ENCODE measurements at places on chromosomes 3 and 15. TPM values are rescaled to one million over a fixed set of nuclear protein-coding genes. Genes with fewer than 3 reads are reported as not detected.

DNA sequence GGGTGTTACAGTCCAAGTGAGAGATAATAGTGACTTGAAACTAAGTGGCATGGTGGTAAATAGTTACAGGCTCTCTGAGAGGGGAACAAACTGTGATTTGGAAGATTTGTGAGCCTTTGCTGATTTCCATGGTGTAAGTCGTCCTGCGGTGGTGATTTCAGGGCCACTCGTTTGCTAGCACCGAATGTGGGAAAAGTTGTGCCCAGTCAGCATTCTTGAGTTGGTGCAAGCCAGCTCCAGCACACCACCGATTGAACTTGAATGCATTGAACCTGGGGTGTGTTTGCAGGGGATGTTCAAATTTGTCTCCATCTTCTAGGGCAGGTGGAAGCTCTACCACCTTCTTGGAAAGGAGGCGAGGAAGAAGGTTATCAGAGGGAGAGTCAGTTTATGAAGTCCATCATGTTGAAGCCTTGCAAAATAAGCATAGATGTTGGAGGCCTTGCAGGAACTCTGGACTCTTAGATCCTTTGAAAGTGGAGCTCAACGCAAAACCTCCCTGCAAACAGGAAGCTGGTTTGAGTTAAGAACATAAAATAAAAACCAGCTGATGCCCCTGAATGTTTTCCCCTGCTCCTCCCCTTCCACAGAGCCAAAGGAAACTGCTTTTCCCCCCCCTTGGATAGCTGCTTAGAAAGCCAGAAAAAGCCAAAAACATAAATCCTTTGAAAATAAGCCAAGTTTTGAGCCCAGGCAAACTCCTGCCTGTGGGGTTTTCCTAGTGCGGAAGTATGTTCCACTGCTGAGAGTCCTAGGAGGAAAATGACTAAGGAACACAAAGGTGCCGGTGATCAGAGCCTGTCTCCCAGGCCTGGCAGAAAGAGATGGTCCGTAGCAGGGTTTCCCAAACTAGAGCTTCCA lies 21.9 kb downstream of the MAPKBP1 start:
- ATAC-seq = peak; percentile 53

The BHLHE40 gene
- total RNA-seq = 266 TPM

- ATAC-seq = peak; percentile 42
These were observed 41.9 kb downstream of the NDUFB4 start for GRCh38 chr3:120637851-120638559.

The CAND2 gene
- 1.1 TPM for total RNA-seq

The MYO5C gene
- total RNA-seq = 19.7 TPM

The SLC15A2 gene
- 3.8 TPM for total RNA-seq

DNA sequence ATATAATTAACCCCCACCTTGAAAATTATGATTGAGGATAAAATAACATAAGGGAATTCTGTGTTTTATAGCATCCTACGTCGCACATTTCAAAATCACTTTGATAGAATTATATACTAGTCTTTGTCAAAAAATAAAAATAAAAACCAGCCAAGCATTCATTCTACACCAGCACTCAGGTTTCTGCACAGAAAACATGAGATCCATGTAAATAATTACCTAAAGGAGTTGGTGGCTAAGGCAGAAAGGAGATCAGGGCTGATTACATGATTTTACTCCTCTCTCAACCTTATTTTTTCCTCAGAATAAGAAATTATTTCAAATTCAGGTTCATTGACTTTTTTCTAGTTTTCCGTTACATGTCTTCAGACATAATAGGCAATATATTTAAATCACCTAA lies 194.5 kb downstream of the PLCH1 start:
- no peak for ATAC-seq

DNA sequence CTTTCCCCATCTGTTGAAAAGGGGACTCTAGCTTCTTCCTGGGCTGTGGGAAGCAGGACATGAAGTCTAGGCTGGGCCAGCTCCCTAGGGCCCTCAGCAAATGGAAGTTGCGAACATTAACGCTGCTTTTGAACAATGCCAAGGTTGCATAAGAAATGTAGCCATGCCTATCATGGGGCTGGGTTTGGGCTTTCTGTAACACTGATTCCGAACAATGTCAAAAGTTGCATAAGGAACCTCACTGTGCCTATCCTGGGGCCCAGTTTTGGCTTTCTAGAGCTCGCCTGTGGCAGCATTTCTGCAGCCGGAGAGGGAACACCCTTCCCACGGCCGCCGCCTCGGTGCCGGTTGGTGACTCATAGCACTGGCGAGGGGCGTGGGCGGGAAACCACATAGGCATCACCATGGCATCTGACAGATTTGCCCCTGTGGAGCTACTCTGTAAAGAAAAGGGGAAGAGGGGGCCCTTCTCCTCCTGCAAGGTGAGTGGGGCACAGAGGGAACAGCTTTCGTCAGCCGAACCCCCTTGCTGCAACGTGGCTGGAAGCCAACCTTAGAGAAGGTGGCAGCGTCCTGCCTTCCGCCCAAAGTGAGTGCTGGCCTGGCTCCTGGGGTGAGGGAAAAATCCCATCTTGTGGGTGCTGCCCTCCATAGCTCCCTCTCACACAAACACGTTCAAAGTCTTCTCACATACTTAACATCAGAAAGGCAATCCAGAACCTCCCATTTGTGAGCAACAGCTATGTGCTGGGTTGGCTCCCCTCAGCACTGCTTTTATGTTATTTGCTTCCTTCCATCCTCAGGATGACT lies 46.6 kb upstream of the ATP2B2 start:
- peak; percentile 93 for ATAC-seq

The DUT gene
- total RNA-seq = 68.7 TPM

- ATAC-seq = no peak
These were observed at the start of gene GDPGP1 for GRCh38 chr15:90234096-90234988. Gene GDPGP1 (plus strand): TSS chr15:90234209. CDS start chr15:90240909, 6,700 bp downstream.

DNA sequence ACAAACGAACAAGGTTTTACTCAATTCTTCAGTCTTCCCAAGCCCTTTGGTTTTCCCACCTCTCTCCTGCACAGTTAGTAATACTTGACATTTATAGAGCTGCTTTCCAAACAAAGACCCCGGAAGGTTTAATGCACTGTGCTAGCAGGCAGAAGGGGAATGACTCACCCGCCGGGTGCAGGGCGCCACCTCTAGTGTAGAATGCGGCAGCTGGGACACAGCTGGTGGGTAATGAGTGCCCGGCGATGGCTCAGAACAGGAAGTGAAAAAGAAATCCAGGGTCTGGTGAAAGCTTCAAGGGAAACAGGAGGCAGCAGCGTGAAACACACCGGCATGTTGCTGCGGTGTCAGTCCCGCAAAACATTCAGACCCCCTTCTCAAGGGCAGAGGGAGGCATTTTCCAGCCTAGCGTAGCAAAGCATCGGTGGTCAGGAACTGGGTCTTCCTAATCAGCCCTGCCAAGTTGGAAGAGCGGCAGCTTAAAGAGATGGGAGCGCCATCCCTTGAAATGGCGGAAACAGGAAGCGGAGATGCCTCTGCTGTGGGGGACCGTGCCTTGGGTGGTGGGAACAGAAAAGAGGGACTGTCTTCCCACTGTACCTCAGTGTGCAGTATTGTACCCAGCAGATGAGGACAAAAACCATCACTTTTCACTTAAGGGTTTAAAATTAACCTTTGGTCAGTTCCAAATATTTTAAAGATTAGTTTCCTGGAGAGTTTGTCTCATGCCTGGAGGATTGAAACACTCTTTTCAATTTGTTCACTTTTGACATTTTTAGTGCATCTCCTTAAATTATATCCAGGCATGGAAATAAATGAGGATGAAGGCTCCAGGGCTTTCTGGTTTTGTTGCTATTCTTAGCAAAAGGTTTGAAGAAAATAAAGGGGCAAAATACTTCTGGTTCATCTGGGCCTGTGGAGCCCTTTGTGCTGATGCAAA lies 160.7 kb upstream of the MCTP2 start:
- peak; percentile 31 for ATAC-seq

GRCh38 chr15:99718421-99718820 lies 14.8 kb downstream of the LYSMD4 start:
- ATAC-seq = no peak

- ATAC-seq = no peak
These were observed 490.4 kb upstream of the CFAP20DC start for GRCh38 chr3:59540241-59540640.

The TLE3 gene
- 46.3 TPM for total RNA-seq

- no peak for ATAC-seq
These were observed 821.6 kb downstream of the PDCD6IP start for GRCh38 chr3:34619990-34620389.

The OR4F6 gene
- total RNA-seq = not detected

- ATAC-seq = peak; percentile 27
These were observed 110.2 kb downstream of the LRTM1 start for GRCh38 chr3:54817628-54818027.

DNA sequence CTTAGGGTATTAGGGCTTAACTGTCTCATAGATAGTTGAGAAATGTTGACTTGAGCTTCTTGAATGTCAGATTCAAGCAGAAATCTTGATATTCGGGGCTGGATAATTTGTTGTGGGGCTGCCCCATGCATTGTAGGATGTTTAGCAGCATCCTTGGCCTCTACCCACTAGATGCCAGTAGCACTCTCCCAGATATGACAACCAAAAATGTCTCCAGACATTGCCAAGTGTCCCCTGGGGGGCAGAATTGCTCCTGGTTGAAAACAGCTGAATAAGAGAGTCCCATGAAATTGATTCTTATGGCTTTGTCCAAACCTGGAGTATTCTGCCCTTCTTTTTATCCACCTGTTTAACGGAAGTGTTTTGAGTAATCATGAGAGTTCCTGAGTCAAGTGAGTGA lies 15.9 kb upstream of the LCMT2 start:
- ATAC-seq = no peak

DNA sequence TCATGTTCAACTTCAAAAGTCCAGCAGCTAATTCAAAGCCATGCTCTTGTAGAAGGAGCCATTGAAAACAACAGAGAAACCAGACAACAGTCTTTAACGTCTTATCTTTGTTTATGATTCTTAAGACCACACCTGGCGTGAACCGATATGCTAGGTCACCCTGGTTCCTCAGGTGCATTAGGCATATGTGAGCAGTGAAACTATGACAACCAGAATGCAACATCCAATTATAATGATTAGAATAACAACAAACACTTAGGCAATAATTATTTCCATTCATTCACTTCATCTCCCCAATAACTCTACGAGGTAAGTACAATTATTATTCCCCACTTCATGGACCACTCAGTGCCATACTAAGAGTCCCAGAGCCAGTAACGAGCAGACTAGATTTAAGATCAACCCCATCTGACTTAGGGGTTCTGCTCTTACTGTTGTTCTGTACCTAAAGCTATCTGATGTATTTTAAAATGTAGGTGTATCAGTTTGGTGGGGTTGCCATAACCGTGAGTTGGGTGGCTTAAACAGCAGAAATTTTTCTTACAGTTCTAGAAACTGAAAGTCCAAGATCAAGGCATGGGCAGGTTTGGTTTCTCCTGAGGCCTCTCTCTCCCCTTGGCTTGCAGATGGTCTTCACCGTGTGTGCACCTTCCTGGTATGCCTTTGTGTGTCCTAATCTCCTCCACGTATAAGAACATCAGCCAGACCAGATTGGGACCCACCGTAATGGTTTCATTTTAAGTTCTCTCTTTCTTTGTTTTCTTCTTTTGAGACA lies 997.8 kb upstream of the CFAP20DC start:
- ATAC-seq = no peak

DNA sequence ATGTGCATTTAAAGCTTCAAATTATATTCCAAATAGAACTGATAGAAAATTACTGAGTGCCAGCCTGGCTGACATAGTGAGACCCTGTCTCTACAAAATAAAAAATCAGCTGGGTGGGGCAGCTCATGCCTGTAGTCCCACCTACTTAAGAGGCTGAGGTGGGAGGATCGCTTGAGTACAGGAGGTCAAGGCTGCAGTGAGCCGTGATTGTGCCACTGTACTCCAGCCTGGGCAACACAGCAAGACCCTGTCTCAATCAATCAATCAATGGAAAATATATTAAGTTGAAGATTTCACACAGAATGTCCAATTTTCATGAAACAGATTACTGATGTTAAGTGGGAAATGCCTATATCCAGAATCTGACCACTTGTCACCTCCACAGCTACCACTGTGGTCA lies 4.1 kb downstream of the MON1A start:
- ATAC-seq = no peak

DNA sequence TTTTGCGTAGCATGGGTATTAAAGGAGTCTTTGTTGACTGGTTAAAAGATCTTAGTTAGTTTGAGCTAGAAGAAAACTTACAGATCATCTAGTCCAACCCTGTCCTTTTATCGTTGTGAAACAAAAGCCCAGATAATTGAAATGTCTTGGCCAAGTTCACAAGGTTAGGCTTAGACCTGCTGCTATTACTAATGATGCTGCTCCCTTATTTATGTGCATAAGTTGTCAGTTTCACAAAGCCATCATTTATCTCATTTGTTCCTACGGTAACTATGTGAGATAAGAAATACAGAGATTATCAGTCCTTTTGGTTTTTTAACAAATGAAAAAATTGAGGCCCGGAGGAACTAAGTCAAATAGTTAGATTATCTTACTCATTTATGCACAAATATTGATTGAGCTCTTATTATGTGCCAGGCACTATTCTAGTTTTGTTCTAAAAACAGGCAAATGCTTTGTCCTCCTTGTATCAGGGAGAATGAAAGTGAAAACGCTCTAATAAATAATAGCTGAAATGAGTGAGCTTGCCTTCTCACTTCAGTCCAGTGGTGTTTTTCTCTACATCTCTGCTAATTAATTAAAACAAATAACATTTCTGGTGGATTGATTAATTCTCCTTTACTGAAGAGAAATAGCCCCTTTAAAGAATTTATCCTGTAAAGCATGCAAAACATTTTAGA lies 49.1 kb upstream of the TPRG1 start:
- ATAC-seq = no peak

The SMARCC1 gene
- total RNA-seq = 51.2 TPM

The PAK2 gene
- 36.5 TPM for total RNA-seq

- no peak for ATAC-seq
These were observed 40.3 kb downstream of the MINAR1 start for GRCh38 chr15:79472446-79472845.

The WDR49 gene
- total RNA-seq = 0.16 TPM

GRCh38 chr3:119181765-119182164 lies 8.4 kb downstream of the UPK1B start:
- ATAC-seq = peak; percentile 87

All from esophagus mucosa (tissue), 1 donor.